ENCODE measurements at places on chromosomes 1 and 21.

- DNase-seq: no peak
Measured at GRCh38 chr1:228778026-228778425, 42.7 kb downstream of the RHOU start.

DNA sequence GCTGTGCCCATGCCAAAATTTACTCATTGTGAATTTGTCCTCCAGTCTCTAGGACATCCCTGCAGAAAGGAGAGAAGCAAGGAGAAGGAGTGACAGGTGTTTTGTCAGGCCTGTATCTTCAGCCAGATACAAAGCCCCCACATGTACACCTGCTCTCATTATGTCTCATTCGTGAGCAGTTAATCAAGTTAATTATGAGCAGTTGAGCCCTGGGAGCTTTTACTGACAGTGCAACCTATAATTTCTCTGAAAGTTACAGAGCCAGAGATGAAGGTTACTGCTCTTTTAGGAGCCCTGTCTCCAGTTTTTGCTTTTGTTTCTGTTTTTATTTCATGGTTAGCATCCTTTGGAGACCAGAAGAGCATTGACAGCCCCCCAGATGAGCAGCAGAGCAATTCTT is 5.0 kb upstream of the ILDR2 start:
- DNase-seq: no peak

- peak; percentile 72 for DNase-seq
Measured at GRCh38 chr1:21308847-21309652, 18.8 kb upstream of the ECE1 start.

DNA sequence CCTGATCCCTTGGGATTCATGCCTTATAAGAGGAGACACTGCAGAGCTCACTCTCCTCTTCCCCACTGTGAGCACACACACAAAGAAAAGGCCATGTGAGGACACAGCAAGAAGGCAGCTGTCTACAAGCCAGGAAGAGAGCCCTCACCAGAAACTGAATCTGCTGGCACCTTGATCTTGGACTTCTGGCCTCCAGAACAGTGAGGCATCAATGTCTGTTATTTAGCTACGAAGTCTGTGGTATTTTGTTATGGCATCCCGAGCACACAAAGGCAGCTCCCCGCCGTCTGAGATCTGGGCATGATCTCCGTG is 47.1 kb upstream of the RPL11 start:
- no peak for DNase-seq

DNA sequence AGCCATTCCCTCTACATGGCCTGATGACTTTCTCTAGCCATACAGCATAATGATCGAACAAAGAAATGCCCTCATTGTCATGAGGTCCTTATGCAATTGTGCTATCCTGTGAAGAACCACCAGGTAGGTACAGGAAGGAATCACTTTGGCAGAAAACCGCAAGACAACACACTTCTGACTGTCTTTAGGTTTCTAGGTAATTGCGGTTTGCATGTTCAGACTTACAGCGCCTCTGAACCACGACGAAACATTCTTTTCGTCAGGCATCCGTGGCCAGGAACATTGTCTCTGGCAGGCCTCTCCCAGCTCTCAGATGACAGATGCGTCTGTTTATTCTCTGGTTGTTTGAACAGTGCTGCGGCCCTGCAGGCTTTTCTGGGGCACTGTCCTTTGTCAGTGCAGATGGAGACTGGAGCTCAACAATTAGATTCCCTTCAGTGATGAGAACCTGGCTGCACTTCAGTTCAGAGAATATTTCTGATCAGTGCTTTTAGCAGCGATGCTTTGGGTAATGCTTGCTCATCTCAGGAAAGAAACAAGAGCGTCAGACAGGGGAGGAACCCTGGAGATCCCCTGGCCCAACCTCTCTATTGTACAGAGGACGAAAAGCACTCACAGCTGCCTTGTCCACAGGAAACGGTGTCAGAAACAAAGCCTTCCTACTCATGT is 63.4 kb downstream of the B3GALT5 start:
- DNase-seq: no peak

- no peak for DNase-seq
Measured at GRCh38 chr21:43206231-43207042, 37.6 kb downstream of the CRYAA start.

- DNase-seq: no peak
Measured at GRCh38 chr1:217025381-217025780, 302.2 kb upstream of the ESRRG start.

GRCh38 chr1:166379447-166379846 is 212.6 kb upstream of the FAM78B start:
- no peak for DNase-seq

DNA sequence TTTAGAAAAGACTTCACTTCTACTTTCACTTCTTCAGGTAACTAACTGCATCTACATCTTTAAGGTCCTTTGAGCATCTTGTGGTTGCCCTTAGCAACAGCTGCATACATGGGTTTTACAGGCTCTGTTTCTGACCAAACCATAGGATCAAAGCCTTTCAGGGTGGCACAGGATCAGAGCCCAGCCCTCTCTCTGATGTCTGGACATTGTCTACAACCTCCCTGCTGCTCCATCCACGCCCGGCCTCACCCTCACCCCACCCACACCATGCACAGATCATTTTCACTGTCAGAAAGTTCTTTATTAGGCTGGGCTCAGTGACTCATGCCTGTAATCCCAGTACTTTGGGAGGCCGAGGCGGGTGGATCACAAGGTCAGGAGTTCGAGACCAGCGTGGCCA is 5.2 kb downstream of the NCF2 start:
- DNase-seq: no peak

GRCh38 chr1:180976732-180977357 is 45.8 kb downstream of the STX6 start:
- DNase-seq: no peak

DNA sequence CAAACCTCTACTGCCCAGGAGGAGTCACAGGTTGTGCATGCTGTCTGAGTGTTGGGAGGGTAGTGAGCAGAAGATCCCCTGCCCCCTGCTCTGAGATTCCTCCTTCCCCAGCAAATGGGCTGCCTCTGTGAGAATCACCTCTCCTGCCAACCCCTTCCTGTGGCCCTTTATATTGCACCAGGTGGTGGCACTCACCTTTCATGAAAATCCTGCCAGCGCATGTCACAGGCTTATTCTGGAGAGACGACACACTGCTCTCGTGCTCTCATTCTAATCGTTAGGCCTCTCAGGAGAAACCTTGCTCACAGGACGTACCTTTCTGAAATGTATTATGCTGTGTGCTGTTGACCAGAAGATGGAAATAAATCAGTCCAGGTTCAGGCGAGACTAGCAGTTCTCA is 113.7 kb downstream of the RGL1 start:
- DNase-seq: no peak

DNA sequence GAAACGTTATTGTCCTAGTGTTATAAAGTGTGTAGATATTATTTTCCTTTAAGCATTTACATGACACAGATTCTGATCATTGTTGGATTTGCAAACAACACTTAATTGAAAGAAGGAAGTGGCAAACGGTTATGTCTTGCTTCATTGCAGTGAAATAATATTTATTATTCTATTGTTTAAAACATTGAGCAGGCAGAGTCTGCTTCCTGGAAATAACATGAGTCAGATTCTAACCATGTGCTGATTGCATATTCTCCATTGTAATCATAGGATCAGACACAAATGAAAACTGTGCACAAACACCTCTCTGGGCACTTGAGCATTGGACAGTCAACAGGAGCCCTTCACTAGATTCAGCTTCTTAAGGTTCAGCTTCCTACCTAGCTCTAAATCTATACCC is 46.8 kb upstream of the USP25 start:
- peak; percentile 4 for DNase-seq

Measured in hematopoietic multipotent progenitor cell treated with erythropoietin and hydrocortisone succinate and interleukin-3 and kit ligand, for 8 days (in vitro differentiated cells).